ENCODE measurements at places on chromosomes 4 and X. TPM values are rescaled to one million over a fixed set of nuclear protein-coding genes. Genes with fewer than 3 reads are reported as not detected.

GRCh38 chr4:9849538-9849920, 68.1 kb downstream of the DRD5 start:
- DNase-seq, result no peak

DNA sequence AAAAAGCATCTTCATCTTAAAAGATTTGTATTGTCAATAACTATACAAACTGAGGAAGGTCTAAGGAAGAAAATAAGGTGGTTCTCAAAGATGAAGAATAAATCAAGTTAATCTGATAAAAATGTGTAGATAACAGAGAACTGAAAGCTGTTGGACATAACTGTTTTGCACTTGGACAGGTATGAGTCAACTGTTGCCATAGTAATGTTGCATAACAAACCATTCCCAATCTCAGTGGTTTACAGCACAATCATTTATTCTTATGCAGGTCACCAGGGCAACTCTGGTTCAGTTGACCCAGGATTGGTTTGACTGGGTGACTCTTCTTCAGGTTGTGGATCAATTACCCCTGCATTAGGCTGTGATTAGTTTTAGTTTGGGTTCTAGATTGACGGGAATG, 2197.7 kb downstream of the ARAP2 start:
- no peak for DNase-seq

GRCh38 chrX:9227276-9227675, 193.3 kb upstream of the FAM9B start:
- no peak for DNase-seq

GRCh38 chr4:114180481-114180880, 201.0 kb upstream of the ARSJ start:
- peak; percentile 29 for DNase-seq

DNA sequence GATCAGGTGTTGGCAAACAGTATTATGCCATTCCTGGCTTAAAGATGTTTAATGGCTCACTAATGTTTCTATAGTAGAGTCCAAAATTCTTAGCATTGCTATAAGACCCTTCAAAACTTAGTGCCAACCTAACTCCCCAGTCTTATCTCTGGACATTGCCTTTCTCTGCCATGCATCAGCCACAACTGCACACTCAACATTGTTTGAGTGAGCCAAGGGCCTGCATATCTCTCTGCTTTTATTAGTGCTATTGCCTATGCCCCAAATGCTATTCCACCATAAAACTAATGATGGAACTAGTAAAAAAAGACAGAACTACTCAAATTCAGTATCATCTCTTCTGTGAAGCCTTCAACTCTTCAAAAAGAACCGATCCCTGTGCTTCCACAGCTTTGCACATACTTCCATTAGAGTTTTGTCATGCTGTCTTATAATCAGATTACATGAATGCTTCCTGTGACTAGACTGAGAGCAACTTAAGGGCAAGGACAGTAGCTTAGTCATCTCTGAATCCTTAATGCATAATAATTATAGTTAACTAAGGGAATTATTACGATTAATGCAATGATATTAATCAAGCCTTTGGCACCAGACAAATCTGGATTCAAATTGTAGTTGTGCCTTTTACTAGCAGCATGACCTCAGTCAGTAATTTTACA, 53.7 kb downstream of the CHM start:
- no peak for DNase-seq

GRCh38 chrX:9188117-9188516, 154.2 kb upstream of the FAM9B start:
- no peak for DNase-seq

GYPE gene
- total RNA-seq, result not detected

BLTP1 gene
- 35.4 TPM for total RNA-seq

DNA sequence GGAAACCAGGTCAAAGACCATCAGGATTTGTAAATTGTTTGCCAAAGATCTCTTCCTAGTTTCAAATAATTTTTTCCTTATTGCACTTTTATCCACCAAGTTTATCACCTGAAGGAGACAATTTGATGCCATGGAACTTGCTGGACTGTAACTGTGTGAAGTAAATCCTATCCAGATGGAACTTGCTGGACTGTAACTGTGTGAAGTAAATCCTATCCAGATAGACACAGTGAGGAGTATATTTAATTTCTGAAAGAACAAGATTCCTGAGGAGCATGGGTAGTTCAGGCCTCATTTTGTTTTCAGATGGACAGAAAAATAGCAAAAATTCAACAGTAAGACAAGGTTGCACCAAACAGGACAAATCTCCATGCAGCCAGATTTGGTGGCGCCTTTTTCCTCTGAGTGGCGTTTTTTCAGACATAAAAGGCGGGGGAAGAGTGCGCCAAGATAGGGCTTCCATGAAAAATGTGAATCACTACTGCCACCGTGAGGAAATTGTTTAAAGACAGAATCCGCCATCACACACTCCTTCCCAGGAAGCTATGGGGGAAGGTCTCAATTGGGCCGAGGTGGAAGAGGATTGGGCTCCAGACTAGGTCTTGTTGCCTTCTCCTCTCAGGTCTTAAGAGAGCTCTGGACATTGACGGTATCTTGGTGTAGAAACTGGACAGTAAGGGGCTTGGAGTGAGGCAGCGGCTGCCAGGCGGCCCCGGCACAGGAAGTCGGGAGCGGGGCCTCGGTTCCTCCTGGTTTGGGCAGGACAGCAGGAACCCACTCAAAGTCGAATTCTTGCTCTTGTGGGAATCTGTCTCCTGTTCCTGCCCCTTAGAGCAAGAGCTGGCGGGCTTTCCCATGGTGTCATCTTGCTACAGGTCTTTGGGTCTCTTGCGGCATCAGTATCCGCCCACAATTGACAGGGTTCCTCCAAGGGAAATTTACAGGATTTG, 234.7 kb downstream of the OR13H1 start:
- DNase-seq, result no peak

DNA sequence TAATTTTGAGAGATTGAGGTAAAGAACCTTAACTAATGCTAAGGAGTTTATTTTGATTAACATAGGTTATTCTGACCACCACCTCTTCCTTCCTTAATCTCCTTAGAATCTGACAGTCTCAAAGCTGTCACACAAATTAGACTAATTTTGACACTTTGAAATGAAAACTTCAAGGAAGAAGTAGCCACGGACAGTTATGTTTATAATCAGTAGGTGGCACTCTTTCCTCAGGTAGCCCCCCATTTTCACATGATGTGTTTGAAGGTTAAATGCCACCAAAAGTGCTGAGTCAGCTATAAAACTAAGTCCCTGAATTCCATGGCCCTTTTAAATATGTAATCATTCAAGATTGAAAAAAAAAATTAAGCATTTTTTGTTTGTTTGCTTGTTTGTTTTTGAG, 22.4 kb downstream of the TMEM33 start:
- peak; percentile 34 for DNase-seq

- peak; percentile 21 for DNase-seq
Observed at GRCh38 chrX:153580700-153581386, 18.1 kb downstream of the CCNQ start.
